HuH-7.5 (cell line): ENCODE measurements at places on chromosomes 1 and 21.

DNA sequence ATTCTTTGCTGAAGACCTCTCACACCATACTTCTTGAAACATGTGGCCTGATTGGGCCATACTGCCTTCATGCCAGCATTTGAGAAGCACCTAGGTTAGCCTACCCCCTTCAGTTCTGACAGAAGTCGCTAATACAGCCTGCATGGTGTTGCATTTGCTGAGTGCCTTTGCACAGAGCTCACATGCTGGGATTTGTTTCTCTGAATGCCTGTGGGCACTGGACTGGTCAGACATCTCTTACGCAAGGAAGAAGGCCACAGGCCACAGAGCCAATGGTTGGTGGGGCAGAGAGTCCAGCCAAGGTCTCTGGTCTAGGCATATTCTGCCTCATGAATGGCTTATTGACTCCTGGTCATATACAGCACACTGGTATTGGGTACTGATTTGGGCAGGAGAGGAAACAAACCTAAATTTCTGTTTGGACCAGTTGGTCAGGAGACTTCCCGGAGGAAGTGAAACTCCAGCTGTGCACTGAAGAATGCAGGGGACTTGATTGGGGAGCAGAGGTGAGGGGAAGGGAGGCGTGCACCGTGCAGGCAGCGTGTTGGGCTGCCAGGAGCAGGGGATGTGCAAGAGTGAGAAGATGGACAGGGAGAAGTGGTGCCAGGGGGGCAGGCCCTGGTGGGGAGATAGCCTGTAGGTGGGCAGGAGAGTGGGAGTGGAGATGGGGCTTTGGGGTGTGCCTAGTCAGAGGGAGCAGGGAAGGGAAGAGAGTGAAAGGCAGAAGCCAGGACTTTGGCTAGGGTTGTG, 18.1 kb downstream of the URB2 start:
- no peak for DNase-seq

DNA sequence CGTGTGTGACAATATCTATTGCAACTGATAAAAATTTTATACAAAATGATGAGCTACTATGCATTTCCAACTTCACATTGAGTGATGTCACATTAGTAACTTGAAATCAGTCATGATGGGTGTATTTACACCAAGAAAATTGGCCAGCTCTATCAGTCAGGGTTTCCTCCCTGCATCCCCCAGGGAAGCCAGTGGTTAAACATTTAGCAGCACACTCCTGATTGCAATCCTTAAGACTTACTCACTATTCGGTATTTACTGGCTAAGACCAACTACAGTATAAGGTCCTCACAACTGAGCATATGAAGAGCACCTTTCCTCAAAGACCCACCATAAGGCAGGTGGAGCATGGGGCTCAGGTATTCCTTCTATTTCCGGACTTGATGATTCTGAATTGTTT, 41.3 kb upstream of the PTGFRN start:
- no peak for DNase-seq

DNA sequence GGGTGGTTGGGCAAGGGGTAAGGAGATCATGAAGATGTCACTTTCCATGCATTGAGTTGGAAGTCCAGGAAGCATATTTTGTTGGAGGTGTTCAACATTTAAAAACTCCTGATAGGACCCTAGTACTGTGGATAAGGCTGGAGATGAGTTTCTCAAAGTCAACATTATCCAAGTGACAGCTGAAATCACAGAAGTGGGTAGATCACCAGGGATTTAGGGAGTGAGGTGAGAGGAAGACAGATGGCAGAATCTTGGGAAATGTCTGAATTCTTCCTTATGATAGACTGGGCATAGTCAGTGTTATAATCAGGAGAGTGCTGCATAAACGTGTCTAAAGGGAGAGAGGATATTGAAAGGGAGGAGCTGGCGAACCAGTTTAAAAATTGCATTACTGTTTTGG, 5.3 kb upstream of the RASAL2 start:
- no peak for DNase-seq

DNA sequence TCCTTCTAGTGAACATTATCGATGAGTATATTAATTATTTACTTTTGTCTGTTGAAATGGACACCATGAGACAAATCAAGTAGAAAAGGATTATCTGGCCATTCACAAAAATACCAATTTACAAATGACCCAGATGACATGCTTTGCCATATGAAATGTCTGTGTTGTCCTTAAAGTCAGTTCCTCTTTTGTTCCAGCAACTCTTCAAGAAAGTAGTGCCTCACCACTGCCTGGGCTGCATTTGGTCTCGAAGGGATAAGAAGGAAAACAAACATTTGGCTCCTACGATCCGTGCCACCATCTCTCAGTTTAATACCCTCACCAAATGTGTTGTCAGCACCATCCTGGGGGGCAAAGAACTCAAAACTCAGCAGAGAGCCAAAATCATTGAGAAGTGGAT, 79.6 kb downstream of the RGL1 start:
- no peak for DNase-seq

- no peak for DNase-seq
Measured at GRCh38 chr1:201284636-201285035, 1.3 kb downstream of the PKP1 start.

DNA sequence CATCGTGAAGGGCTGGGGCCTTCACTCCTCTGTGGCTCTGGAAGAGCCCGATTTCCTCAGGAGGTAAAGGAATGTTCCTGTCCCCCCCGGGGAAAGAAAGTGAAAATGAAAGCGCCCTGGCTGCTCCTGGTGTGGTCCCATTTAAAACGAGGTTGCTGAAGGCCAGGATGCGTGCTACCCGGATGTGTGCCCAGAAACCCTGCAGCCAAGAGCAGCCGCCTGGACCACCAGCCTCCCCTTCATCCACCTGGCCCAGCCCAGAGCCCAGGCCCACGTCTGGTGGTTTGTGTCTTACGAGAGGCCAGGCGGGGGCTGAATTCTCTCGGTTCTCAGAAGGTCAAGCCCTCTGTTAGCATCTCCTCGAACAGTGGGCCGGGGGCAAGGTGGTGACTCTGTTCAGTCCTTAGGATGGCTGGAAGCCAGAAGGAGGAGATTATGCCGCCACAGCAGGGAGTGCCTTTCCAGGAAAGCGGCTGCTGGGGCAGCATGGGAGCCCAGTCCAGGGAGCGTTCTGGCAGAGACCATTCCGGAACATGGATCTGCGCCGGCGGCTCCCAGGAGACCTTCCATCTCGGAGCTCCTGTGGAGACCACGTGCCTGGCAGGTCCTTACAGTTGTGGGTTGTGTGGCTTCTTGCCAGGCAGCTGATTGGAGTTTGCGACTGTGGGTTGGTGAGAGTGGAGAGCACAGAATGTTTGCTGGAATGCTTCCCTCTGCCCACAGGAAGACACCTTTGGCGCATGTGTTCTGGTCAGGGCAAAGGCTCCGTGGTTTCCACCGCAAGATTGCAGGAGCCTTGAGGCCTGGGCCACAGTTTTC, 1.4 kb downstream of the GUK1 start:
- peak; percentile 7 for DNase-seq

GRCh38 chr21:39114871-39115575, 68.2 kb downstream of the PSMG1 start:
- no peak for DNase-seq

DNA sequence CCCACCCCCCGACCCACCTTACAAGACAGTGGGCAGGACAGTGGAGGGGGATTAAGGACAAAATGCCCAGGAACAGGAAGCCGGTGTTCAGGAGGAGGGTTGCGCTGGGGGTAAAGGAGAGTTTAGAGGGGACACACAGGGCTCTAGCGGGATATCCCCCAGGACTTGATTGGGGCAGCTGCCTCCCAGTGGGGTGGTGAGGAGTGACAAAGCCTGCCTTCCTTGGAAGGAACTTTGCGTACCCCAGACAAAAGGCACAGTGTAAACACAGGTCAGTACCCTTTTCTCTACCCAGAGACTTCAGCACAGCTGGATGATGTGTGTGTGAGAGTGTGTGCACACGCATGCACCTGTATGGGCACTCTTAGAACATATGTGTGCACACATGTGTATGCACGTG, 51.7 kb upstream of the BCAR3 start:
- no peak for DNase-seq

- DNase-seq = no peak
Measured at GRCh38 chr1:92934395-92935378, 26.6 kb downstream of the DIPK1A start.

DNA sequence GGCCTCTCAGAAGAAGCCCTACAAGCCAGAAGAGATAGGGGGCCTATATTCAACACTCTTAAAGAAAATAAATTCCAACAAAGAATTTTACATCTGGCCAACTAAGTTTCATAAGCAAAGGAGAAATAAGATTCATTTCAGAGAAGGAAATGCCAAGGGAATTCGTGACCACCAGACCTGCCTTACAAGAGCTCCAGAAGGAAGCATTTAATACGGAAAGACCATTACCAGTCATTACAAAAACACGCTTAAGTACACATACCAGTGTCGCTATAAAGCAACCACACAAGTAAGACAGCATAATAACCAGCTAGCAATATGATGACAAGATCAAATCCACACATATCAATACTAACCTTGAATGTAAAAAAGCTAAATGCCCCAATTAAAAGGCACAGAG, 704.9 kb upstream of the CHRM3 start:
- no peak for DNase-seq

GRCh38 chr1:101697072-101697471, 299.7 kb downstream of the OLFM3 start:
- DNase-seq = no peak

DNA sequence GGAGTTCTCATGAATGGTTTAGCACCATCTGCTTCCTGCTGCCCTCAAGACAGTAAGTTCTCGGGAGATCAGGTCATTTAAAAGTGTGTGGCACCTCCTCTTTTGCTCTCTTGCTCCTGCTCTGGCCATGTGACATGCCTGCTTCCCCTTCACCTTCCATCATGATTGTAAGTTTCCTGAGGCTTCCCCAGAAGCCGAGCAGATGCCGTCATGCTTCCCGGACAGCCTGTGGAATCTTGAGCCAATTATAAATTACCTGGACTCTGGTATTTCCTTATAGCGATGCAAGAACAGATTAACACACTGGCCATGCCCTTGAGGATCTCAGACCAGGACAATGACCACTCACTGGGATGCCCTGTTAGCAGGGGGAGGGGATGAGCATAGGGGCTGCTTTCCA, 212.3 kb downstream of the MATN1 start:
- no peak for DNase-seq

DNA sequence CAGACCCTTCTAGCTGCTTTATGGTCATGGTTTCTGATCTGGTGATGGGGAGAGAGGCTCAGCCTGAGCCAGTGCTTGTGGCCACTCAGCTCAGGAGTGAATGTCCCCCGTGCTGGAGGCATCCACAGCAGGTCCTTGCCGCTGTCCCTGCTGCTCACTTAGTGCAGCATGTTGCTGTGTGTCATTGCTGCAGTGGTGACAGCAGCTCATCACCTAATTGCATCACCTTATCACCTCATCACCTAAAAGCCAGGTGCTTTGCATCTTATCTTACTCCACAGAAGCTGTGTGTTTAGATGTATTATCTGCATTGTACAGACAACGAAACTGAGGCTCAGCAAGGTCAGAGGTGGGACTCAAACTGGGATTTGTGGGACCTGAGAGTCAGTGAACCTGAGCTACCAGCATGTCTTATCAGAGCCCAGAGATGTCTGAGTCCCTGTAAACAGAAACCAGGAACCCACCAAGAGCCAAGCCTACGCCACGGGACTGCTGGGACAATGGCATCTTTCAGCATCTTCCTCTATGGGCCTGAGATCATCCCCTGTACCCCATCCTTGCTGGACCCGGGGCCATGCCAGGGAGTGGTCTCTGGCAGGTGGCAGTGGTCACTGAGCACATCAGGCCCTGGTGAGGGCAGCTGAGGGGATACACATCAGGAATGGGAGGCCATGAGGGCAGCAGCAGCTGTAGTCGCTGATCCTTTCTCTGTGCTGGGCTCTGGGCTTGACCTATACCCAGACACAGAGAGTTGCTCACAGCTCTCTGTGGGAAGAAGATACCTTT, 6.5 kb downstream of the PODN start:
- DNase-seq = no peak

DNA sequence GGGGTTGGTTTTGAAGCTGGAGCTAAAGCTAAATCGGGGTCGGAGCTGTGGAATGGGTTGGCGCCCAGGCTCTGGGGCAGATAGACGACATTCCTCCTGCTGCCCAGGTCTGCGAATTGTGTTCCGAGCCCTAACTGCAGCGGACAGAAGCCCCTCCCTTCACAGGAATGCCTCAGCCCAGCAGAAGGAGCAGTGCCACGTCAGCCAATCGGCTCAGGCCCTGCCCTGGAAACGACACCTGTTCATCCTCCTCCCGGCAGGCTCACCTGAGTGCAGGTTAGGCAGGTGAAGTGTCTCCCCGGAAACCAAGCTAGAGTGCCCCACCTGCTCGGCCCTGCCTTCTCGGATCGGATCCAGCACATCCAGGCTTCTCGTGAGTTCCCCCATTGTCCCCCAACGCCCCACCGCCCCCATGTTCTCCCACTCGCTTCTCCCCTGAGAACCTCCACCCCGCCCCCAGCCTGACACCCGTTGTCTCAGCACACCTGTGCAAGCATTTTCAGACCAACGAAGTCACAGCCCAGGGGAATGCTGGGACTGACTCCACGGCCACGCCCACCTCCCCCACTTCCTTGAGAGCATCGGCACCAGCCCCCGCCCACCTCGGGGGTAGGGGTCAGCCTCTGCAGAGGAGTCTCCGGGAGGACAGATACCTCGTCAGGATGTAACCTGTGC, 775 bp downstream of the TMEM125 start:
- no peak for DNase-seq

DNA sequence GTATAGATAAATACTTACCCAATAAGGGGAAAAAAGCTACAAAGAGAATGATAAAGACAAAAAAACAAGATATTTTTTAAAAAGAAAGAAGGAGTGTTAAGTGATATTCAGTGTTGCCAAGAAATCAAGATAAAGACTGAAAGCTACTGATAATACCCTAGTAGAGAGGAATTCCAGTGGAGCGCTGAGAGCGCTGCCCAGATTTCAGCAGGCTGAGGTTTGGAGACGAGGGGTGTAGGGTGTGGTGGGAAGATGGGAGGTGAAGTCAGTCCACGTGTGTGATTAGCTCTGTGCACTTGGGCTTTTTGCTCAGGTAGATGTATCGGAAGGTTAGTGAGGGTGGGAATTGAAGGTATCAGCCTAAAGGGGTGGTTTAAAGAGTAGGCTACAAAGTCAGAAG, 47.8 kb downstream of the FMN2 start:
- no peak for DNase-seq

- no peak for DNase-seq
Measured at GRCh38 chr1:18840145-18840544, 19.3 kb downstream of the TAS1R2 start.

- no peak for DNase-seq
Measured at GRCh38 chr1:39623053-39623452, 16.4 kb downstream of the HEYL start.

- DNase-seq = peak; percentile 45
Measured at GRCh38 chr1:23019863-23020625, 776 bp downstream of the KDM1A start.
